ENCODE measurements at places on chromosomes 4 and X. TPM values are rescaled to one million over a fixed set of nuclear protein-coding genes. Genes with fewer than 3 reads are reported as not detected.

Gene SULT1E1
- total RNA-seq, result 0.52 TPM

Gene ERAS
- not detected for total RNA-seq

Gene EMCN
- total RNA-seq, result 4.7 TPM

Gene SORCS2
- 5.0 TPM for total RNA-seq

Gene TLR3
- total RNA-seq, result 5.8 TPM

Gene MAGIX
- total RNA-seq, result 4.7 TPM

Gene MAGEB17
- total RNA-seq, result not detected

Gene DMRTC1B
- not detected for total RNA-seq

Gene FBXW7
- total RNA-seq, result 29.5 TPM

Gene TGIF2LX
- total RNA-seq, result not detected

Gene FGF2
- 0.68 TPM for total RNA-seq

Gene TEX11
- not detected for total RNA-seq

DNA sequence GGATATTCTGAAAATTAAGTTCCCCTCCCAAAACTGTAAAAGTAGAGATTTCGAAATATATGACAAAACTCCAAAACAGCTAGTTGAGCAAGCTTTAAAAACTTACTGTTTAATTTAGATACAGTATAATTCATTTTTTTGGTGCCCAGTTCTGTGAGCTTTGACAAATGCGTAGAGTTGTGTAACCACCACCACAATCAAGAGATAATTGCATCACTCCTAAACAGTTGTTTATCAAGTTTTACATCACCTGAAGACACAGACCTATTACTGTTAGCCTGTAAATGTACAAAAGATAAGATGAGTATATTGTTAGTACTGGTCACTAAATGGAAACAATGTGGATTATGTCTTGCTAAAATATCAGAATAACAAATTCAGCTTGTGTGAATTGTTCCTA is 62.3 kb downstream of the ALG13 start:
- no peak for ATAC-seq

- ATAC-seq, result no peak
Measured at GRCh38 chr4:122900314-122900713, 22.1 kb downstream of the NUDT6 start.

- ATAC-seq, result no peak
Measured at GRCh38 chr4:121705521-121705920, 8.7 kb upstream of the ANXA5 start.

DNA sequence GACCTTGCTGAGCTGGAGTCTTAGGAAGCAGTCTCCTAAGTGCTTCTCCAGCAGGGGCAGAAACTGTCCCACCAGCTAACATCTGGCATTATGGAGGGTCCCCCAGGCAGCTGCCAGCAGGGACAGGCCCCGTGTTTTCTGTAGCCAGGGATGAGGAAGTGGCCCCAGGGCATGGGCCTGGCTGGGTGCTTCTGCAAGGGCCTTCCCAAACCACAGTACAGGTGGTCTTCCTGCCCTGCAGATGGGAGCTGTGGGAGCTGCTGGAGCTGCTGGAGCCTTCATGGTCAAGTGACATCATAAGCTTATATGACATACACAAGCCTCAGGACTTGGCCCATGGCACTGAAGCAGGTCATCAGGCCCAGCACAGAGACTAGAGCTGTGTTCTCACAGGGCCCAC is 5.0 kb upstream of the MSANTD1 start:
- no peak for ATAC-seq

DNA sequence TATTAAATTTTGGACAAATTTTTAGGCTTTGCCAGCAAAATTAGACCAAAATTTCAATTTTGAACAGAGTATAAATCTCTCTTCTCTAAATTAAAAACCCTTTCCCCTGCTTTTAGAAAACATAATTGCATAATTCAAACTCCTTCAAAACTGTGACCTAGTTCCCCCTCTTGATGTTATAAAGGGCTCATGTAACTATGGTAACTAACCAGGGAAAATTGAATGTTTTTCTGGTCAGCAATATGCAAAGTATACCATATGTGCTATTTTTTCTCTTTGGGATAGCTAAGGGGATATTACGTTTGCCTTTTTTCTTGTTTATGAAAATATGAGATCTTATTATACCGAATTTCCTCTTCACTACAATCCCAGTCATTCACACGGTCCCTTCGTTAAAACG is 5.1 kb upstream of the ING2 start:
- no peak for ATAC-seq

- peak; percentile 68 for ATAC-seq
Measured at GRCh38 chrX:153645921-153646488, 998 bp upstream of the DUSP9 start.

- peak; percentile 79 for ATAC-seq
Measured at GRCh38 chrX:54357414-54358377, at the start of gene WNK3. TSS of gene WNK3 (minus strand) at chrX:54358046.

- peak; percentile 91 for ATAC-seq
Measured at GRCh38 chrX:97968376-97969163, 1084.9 kb downstream of the RPA4 start.

DNA sequence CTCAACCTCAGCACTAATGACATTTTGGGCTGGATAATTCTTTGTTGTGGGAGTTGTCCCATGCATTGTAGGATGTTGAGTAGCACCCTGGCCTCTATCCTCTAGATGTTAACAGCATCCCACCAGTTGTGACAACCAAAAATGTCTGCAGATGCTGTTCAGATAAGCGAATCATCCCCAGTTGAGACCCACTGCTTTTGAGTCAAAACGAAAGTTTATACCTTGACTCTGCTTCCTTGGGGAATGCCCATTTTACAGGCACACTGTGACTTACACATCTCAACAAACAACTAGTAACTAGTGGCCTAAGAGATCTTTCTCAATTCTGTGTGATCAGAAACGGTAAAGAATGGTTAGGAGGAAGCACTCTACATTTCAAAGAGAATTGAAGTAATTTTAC is 37.0 kb downstream of the SEPSECS start:
- no peak for ATAC-seq

- ATAC-seq, result no peak
Measured at GRCh38 chrX:41802958-41803357, 79.0 kb downstream of the GPR82 start.

GRCh38 chr4:88178626-88179231 is 20.3 kb upstream of the ABCG2 start:
- peak; percentile 31 for ATAC-seq

DNA sequence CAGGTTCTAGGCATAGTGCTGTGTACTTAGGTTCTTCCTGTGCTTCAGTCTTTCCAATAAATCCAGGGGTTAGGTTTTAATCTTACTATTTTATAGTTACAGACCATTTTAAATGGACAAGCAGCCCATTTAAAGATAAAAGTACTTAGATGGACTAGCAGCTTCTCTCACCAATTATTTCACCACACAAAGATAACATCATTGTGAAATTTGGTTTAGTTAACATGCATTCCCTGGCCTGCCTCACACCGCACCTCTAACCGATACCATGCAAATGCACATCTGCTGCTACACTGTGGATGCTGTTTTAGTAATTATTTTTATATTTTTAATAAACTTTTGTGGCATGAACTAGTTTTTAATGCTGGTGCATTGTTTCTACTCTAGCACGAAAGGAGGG is 252.6 kb downstream of the RAPGEF2 start:
- ATAC-seq, result no peak

DNA sequence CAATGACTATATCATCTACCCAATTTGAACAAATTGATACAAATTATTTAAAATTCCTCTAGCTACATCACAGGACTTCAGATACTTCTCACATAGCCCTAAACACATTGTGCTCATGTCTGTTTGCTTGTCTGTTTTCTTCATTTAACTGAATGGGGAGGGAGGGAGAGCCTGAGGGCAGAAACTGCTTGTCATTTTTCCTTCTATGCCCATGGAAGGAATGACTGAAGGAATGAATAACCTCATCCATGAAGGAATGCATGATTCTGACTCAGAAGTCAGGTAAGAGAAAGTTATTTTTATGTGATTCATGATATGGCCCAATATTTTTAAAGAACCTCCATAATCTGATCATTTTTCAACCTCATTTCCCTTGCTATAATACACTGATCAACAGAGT is 418.0 kb upstream of the PITX2 start:
- ATAC-seq, result no peak

GRCh38 chr4:101197350-101197749 is 150.0 kb downstream of the PPP3CA start:
- no peak for ATAC-seq

GRCh38 chr4:165631912-165632311 is 241.1 kb upstream of the TLL1 start:
- ATAC-seq, result no peak

- no peak for ATAC-seq
Measured at GRCh38 chrX:121093011-121093410, 45.6 kb downstream of the GLUD2 start.

- ATAC-seq, result no peak
Measured at GRCh38 chr4:80259817-80260216, 6.6 kb upstream of the FGF5 start.

- no peak for ATAC-seq
Measured at GRCh38 chrX:20454117-20454516, 187.4 kb upstream of the RPS6KA3 start.

DNA sequence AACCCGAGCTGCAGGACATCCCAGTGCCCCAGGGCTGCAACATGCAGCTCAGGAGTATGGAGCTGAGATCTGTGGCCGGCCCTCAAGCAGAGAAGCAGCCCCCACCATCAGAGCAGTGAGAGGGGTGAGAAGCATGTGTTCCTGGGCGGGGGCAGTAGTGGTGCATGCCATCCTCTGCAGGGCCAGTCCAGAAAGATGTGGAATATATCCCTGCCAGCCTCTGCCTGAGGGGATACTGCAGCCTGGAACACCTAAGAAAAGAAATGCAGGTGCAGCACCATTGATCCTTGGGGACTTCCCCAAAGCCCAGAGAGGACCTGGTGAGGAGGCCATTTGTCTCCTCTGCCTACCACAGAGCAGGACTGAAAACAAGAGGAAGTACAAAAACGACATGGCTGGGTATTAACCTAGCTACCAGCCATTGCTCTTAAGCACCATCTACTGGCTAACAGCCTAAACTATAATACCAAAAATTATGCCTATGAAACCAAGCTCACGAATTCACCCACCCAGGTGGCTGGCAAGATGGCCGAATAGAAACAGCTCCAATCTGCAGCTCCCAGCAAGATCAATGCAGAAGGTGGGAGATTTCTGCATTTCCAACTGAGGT is 158.8 kb downstream of the ADGRA3 start:
- ATAC-seq, result peak; percentile 70

- no peak for ATAC-seq
Measured at GRCh38 chrX:38935561-38935960, 134.3 kb downstream of the MID1IP1 start.

DNA sequence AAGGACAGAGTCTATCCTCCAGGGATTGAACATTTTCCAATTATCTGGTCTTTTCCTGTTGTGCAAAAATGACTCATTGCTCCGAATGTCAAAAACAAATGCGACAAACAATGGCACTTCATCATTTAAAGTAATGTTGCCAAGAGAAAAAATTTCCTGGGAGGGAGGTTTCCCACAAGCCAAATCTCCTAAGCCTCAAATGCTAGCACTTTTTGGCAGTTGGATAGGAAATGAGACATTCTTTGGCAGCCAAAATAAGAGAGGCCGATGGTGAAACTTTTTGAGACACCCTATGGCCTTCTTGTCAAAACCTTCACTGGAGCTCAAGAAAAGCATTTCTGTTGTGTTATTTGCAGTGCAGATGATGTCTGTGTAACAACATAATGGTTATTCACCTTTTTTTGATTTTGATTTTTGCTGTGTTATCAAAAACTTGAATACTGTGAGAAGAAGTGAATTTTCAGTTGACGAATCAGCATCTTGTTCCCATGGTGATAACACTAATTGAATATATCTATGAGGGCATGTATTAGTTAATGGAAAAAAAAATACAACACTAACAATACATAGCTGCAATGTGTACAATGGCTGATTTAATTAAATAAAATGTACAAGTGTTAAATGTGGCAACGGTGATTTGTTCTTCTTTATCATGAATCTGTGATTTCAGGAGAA is 333.8 kb downstream of the ANK2 start:
- ATAC-seq, result peak; percentile 61

GRCh38 chrX:33082371-33082770 is 129.0 kb downstream of the DMD start:
- no peak for ATAC-seq

DNA sequence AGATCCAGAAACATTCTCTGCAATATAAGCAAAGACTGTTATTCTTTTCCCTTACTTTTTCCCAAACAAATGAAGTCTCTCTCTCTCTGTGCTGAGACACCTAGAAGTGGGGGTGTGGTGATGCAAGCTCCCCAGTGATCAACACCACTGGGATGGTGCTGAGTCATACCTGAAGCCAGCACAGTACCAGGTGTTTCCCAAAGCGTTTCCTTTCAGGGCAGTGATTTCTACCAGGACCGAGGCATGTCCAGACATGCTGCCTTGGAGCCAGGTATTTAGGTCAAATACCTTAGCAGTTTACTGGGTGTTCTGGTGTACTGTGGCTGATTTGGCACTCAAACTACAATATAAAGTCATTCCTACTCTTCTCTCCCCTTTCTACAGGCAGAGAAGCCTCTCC is 726.5 kb downstream of the FAM133A start:
- ATAC-seq, result peak; percentile 98

- ATAC-seq, result peak; percentile 96
Measured at GRCh38 chr4:138178566-138178965, 63.6 kb downstream of the SLC7A11 start.

- ATAC-seq, result no peak
Measured at GRCh38 chr4:55834086-55834795, 14.7 kb downstream of the EXOC1L start.

DNA sequence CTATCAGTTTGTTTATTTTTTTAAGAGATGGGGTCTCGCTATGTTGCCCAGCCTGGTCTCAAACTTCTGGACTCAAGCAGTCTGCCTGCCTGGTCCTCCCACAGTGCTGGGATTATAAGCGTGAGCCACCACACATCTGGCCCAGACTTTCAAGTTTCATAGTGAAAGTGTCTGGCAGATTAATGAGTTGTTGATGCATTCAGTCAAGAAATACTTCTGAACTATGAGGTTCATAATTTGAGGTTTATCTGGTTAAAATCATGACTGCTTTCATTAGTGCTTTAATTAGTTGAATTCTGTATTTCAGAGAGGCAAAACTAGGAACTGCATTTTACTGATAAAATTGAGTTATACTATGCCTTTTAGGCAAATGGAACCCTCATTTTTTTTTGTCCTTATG is 638.6 kb downstream of the RPA4 start:
- ATAC-seq, result no peak
